ENCODE measurements at places on chromosomes 3 and 15.

GRCh38 chr15:82540055-82540983, at the start of gene RPS17:
Gene RPS17, minus strand, starts transcription at chr15:82540457. Its CDS starts 29 bp downstream, at chr15:82540428.
- DNase-seq = peak; percentile 90

- no peak for DNase-seq
Observed at GRCh38 chr15:100140527-100141308, 201.1 kb downstream of the ADAMTS17 start.

DNA sequence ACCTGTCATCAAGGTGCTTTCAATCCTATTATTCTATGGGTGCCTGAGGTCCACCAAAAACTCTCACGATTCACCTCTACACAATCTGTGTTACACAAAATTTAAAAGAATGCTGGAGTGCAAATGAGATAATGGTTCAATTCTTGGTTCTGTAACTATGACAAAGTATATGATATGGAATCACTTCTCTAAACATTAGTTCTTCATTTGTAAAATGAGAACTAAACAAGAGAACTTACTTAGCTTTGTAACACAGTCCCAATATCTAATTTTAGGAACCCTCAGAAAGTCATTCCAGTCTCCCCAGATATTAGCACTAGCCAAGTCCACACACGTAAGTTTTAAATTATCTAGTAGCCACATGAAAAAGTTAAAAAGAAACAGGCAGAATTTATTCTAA, 111.5 kb downstream of the TBL1XR1 start:
- DNase-seq = no peak

- DNase-seq = no peak
Observed at GRCh38 chr15:81911022-81911971, 134.5 kb downstream of the MEX3B start.

DNA sequence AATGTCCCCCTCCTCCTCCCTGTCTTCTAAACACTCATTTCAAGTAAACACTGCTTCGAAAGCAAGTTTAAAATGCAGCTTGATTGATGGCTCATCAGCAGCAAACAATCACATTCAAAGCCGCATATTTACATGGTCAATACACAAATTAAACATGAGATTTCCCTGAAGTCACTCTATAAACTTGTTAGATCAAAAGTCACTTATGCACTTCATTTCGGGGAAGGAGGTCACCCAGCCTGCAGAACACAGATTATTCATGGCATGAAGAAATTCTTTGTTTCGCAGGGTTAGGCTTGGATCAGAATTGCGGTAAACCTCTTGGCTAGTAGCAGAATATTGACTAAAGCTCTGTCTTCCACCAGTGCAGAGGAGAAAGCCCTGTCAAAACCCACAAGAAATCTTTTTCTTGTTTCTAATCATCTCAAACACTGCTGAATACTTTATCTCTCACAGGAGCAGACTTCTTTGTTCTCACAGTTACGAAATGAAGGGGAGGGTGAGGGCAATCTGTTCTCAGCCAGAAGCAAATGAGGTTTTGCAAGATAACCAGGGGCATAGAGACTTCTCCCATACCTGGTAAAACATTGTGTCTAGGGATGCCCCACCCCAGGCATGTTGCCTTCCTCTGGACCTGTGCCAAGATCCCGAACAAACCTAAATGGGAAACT, 133.3 kb upstream of the CHL1 start:
- DNase-seq = no peak

DNA sequence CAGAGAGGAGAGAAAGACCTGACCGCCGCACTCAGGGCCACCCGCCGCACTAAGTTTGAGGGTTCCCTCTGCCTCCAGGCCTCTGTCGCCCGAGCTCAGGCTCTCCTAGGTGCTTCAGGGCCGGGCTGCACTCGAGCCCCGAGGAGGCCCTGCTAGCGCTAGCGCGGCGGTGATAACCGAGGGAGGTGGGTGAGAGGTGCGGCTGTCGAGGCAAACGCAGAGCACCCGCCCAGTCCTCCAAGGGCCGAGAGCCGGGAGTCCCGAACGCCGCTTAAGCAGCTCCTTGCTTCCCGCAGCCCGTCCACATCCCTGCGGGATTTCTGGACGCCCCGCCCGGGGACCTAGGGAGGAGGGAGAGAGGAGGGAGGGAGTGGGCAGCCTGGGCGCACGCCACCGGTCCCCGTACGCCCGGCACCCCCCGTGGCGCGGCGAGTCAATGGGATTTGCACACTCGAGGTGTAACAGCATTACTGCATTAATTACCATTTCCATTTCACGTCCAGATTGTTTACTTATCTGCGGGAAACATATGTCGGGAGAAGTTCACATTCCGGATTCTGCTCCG, 6.8 kb downstream of the SOX14 start:
- no peak for DNase-seq

DNA sequence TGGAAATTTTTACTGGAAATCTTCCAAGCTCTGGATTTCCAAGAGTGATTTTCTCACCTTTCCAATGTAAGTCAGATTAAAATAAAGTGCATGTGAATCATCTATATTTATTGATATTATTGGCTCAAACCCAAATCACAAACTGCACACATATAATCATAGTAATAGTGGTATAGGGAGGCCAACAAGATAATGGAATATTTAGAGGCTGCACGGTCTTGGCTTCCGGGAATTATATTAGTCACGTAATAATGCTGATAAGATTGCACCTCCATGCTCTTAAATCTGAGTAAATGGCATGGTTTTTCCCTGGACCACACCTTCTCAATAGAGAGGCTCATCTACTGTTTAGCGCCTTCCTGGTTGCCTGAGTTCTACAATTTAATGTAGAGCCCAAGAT, 567.1 kb upstream of the NR2F2 start:
- no peak for DNase-seq

DNA sequence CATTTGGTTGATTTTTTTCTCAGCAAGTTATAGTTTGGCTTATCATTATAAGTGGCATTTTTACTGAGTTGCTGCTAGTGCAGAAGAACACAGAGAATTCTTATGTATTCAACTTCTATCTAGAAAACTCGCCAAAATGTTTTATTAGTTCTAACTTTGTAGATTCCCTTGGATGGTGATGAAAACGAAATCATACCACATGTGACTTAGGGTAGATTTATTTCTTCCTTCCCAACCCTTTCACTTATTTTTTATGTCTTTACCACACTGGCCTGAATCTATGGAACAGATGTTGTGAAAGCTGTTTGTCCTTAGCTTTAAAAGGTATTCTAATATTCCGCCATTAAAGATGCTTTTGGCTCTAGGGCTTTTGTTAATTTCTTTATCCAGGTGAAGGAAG, 503.3 kb upstream of the CFAP20DC start:
- DNase-seq = no peak

GRCh38 chr3:7546253-7546652, 685.3 kb downstream of the GRM7 start:
- DNase-seq = no peak

DNA sequence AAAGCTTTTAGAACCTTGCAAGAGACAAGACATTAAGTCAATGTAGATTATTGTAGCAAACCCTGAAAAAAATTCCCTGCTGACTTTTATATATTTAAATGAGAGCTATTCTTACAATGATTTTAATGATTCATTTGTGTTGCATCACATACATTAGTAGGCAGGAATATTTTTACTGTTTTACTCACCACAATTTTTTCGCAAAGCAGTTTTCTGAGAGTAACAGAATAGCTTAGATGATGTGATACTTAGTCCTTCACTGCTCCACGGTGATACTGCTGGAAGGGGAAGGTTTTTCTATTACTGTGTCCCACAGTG, 43.9 kb upstream of the CLRN1 start:
- DNase-seq = peak; percentile 44
